ENCODE measurements at places on chromosomes 5 and 9.

GRCh38 chr5:158007336-158007735, 148.4 kb upstream of the CLINT1 start:
- DNase-seq: no peak

- DNase-seq: no peak
Measured at GRCh38 chr9:18297056-18297841, 176.7 kb upstream of the ADAMTSL1 start.

DNA sequence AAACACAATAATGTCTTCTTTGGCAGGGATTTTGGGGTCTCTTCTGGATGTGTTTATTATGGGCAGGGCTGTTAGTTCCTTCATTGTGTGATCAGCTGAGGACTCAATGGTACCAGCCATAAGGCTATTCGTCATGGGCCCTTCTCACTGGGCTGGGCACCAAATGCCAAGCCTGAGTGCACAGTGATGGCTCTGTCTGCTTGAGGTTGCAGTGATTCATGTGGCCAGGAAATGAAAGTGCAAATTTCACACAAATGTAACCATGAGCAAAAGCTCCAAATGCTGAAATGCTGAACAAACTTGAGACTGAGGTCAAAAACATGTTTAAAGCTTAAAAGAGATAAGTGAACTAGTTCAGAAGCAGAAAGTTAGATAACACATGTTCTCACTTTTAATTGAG, 191.0 kb downstream of the TARS1 start:
- DNase-seq: no peak

DNA sequence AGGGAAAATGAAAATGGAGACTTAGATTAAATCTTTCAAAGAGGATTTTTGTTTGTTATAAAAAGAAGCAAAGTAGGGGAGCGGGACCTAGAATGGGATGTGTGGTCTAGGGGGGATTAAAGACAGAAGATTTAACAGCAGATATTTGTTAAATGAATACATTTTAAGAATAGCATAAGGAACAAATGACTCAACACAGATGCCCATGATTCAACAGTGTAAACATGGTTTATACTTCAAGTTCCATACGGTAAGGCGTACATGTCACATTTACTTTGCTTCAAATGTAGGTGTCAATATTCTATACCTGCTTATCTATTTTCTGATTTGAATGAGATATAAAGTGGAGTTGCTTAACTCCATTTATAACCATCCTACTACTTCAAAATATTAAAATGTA, 1.5 kb downstream of the TICAM2 start:
- DNase-seq: no peak

- DNase-seq: no peak
Measured at GRCh38 chr9:127050591-127051001, 71.8 kb downstream of the ANGPTL2 start.

DNA sequence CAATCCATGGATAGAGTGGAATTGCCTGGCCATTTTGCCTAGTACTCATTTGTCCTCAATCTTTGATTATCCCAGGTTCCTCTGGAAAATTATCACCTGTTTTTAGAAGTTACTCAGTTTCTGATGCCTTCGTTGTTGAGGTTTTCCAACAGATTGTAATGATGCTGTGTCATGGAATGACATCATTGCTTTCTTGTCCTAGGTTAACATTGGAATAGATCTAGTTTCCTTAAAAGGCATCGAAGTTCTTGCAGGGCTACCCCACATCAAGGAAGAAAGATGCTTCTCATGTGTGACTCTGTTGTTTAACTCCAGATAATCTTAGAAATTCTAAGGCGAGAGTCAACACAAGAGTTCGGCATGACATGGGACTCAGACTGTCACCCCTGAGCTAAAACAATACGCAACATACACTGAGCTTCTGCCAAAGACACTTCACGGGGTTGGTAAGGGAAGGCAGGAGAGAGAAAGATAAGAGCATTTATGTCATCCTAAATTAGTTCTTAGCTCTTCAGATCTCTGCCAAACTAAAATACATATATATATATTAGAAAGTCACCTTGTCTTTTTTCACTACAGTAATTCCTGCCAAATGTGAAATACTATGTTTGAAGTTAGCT, 293.2 kb upstream of the WWC1 start:
- DNase-seq: no peak

- DNase-seq: no peak
Measured at GRCh38 chr5:34717426-34718327, 61.5 kb downstream of the RAI14 start.

DNA sequence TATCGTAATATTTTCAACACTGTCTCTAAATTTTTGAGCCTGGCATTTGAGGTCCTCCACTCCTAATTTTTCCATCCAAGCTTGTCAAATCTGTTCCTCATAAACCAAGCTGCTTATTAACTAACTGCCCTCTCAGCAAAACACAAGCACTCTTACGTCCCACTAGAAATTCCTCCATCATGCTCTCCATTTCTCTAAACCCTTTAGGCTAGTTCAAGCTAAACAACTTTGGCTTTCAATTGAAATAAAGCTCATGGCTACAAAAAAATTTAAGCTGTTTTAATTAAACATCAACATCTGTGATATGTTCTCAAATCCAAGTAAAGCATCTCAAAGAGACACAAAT, 45.7 kb downstream of the RNF145 start:
- DNase-seq: no peak

- DNase-seq: no peak
Measured at GRCh38 chr5:36407396-36407795, 105.7 kb upstream of the RANBP3L start.

- DNase-seq: no peak
Measured at GRCh38 chr9:99041618-99042017, 63.3 kb upstream of the TGFBR1 start.

- DNase-seq: no peak
Measured at GRCh38 chr5:79481574-79481973, 32.4 kb downstream of the HOMER1 start.

GRCh38 chr9:98950262-98950661, 6.6 kb downstream of the COL15A1 start:
- no peak for DNase-seq

- DNase-seq: no peak
Measured at GRCh38 chr5:174426388-174426787, 298.0 kb upstream of the MSX2 start.

DNA sequence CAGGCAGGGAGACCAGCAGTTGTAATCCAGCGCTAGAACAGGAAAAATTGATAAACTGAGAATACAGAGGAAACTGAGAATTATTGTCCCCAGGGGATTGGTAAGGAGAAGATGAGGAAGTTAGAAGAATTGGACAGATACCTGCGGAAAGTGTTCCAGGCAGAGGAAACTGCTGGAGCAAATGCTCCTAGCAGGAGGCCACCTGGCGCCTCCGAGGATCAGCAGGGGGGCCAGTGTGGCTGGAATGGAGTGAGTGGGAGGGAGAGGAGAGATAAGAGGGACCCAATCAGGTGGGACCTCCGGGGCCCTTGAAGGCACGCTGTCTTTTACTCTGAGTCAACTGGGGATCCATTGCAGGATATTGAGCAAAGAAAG, 695 bp upstream of the ANXA6 start:
- DNase-seq: no peak
